Activated gamma-delta T cell treated with anti-CD3 and anti-CD28 coated beads, Interleukin-2, amount 50 U/mL, for 16 hours (primary cell): ENCODE measurements at places on chromosomes 1 and 21.

DNA sequence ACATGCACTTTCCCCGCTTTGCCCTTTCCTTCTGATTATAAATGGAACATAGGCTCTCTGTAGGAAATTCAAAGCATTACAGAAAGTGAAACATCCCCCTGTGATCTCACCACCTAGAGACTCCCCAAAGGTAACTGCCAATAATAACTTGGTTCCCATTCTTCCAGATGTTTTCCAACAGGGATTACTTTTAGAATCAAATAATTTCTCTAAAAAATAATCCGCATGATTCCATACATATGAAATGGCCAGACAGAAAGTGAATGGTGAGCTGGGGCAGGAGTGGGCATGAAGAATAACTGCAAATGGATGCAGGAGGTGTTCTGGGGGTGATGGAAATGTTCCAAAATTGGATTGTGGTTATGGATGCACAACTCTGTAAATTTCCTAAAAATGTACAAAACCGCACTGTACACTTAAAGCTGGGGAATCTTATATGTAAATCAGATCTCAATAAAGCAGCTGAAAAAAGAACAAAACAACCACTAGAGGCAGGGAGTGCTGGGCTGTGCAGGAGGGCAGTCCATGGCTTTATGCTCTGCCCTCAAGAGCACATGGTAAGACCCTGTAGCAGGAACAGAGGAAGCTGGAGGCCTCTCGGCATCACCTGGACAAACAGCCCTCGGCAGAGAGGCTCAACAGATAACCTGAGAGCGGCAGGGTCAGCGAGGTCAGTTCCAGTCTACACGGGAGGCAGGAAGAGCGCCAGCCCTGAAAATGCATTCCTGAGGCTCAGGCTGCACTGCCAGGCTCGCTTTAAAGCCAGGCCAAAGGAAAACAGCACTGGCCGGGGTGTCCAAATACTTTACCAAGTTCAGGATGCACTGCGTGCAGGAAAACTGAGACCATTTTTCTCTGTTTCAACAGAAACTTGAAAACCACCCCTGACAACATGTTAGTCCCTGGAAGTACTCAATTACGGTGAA lies 39.7 kb downstream of the CAPZB start:
- no peak for DNase-seq

GRCh38 chr1:40858856-40859416 lies 3.2 kb downstream of the CITED4 start:
- no peak for DNase-seq

GRCh38 chr1:34777519-34778321 lies 3.3 kb upstream of the GJB3 start:
- DNase-seq = no peak

- no peak for DNase-seq
These were observed 109.0 kb downstream of the FAF1 start for GRCh38 chr1:50851034-50851433.

- DNase-seq = no peak
These were observed 113.7 kb downstream of the ZSCAN20 start for GRCh38 chr1:33586106-33586505.

DNA sequence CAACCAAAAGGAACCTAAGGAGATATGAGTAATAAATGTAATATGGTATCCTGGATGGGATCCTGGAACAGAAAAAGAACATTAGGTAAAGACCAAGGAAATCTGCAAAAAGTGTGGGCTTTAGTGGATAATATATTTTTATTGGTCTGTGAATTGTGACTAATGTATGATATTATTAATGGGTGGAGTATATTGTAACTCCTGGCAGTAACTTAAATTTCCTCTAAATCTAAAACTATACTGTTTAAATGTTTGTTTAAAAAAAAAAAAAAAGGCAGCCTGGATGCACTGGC lies 68.4 kb downstream of the LRRC8D start:
- DNase-seq = no peak

GRCh38 chr1:167943541-167943940 lies 6.7 kb upstream of the MPC2 start:
- DNase-seq = no peak

GRCh38 chr1:241229711-241230110 lies 127.3 kb downstream of the RGS7 start:
- no peak for DNase-seq

- no peak for DNase-seq
These were observed 806.4 kb downstream of the USP25 start for GRCh38 chr21:16536140-16536539.
